A673 (cell line): ENCODE measurements at places on chromosomes 6 and 20. TPM values are rescaled to one million over a fixed set of nuclear protein-coding genes. Genes with fewer than 3 reads are reported as not detected.

DNA sequence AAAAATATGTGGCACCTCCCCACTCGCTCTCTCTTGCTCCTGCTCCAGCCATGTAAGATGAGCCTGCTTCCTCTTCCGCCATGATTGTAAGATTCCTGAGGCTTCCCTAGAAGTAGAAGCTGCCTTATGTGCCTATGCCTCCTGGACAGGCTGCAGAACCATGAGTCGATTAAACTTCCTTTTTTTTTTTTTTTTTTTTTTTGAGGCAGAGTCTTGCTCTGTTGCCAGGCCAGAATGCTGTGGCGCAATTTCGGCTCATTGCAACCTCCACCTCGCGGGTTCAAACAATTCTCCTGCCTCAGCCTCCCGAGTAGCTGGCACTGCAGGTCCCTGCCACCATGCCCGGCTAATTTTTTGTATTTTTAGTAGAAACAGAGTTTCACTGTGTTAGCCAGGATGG, 112.5 kb downstream of the FAM217A start:
- no peaks in the 10 kb centered on the region for H3K27me3 ChIP-seq
- H3K4me3 ChIP-seq = no peak overlapping the region
- peaks cover 36% of the 10 kb centered on the region for H3K4me1 ChIP-seq
- DNase-seq = no peak
- H3K36me3 ChIP-seq = no peaks in the 10 kb centered on the region
- H3K27ac ChIP-seq = no peak overlapping the region

CPXM1 gene
- total RNA-seq = 3.8 and 7.6 TPM in 2 replicates

DNA sequence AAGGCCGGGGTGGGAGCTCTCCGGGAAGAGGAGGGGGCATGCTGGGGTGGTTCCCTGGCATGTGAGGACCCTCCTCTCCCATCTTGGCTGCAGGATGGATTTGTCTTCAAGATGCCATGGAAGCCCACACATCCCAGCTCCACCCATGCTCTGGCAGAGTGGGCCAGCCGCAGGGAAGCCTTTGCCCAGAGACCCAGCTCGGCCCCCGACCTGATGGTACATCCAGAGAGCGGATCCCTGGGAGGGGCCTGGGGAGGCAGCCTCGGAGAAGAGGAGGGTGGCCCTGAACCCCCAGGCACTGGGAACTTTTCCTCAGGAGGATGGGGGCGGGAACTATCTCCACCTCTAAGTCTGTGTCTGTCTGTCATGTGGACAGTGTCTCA, 4.8 kb downstream of the CDC25B start:
- H3K36me3 ChIP-seq = peaks cover 85% of the 10 kb centered on the region
- H3K4me3 ChIP-seq = no peak overlapping the region
- no peaks in the 10 kb centered on the region for H3K27me3 ChIP-seq

GRCh38 chr20:16842486-16843120, 94.4 kb downstream of the OTOR start:
- no peak overlapping the region for H3K27ac ChIP-seq
- H3K27me3 ChIP-seq = no peaks in the 10 kb centered on the region
- H3K36me3 ChIP-seq = no peaks in the 10 kb centered on the region
- no peak overlapping the region for H3K4me3 ChIP-seq
- DNase-seq = no peak
- H3K4me1 ChIP-seq = no peaks in the 10 kb centered on the region

DNA sequence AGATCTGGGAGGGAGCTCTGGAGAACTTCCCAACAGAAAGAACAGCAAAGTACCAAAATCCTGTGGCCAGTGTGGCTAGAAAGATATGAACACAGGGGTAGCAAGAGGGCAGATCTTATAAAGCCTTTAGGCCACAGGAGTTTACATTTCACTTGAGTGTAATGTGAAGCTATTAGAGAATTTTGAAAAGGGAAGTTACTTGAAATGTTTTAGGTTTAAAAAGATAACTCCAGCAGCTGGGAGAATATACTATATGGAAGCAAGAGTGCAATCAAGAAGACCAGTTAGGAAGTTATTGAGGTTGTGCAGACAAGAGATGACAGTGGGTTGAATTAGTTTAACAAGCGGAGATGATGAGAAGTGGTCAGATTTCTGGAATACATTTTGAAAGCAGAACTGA, 7.9 kb downstream of the SUPT3H start:
- no peak overlapping the region for H3K4me3 ChIP-seq
- H3K36me3 ChIP-seq = no peaks in the 10 kb centered on the region
- no peaks in the 10 kb centered on the region for H3K27me3 ChIP-seq
- no peak overlapping the region for H3K27ac ChIP-seq
- no peaks in the 10 kb centered on the region for H3K4me1 ChIP-seq
